ENCODE measurements at places on chromosomes 12 and 14.

- no peaks in the 10 kb centered on the region for H3K27me3 ChIP-seq
- peak overlapping the region; percentile 92 for H3K27ac ChIP-seq
- H3K36me3 ChIP-seq = no peaks in the 10 kb centered on the region
- DNase-seq = no peak
These were observed 61.9 kb upstream of the PARP11 start for GRCh38 chr12:3935078-3935477.

DNA sequence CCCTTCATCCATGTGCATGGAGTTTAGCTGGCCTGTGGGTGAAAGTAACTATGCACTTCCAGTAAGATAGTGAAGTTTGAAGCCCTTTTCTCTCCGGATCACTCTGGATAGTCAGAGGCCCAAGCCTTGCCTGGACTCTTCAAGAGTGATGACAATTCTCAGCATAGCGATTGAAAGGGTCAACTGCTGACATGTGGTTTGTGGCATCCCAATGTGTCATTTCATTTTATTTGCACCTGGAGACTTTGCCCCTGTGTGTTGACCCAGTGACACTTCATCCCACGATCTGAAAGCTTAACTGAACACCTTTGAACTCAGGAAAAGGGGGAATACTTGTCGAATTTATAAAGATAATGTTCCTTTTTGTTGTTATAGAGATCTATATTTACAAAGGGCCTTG lies 711.9 kb upstream of the TMEM132C start:
- H3K27me3 ChIP-seq = peaks cover 6% of the 10 kb centered on the region
- peaks cover 27% of the 10 kb centered on the region for H3K4me1 ChIP-seq
- DNase-seq = no peak
- peaks cover 6% of the 10 kb centered on the region for H3K36me3 ChIP-seq
- H3K27ac ChIP-seq = no peak overlapping the region

GRCh38 chr14:93857081-93857480 lies 68.8 kb upstream of the PRIMA1 start:
- no peak overlapping the region for H3K4me3 ChIP-seq
- DNase-seq = no peak
- H3K27me3 ChIP-seq = peaks cover 26% of the 10 kb centered on the region
- H3K27ac ChIP-seq = no peak overlapping the region
- H3K36me3 ChIP-seq = no peaks in the 10 kb centered on the region

DNA sequence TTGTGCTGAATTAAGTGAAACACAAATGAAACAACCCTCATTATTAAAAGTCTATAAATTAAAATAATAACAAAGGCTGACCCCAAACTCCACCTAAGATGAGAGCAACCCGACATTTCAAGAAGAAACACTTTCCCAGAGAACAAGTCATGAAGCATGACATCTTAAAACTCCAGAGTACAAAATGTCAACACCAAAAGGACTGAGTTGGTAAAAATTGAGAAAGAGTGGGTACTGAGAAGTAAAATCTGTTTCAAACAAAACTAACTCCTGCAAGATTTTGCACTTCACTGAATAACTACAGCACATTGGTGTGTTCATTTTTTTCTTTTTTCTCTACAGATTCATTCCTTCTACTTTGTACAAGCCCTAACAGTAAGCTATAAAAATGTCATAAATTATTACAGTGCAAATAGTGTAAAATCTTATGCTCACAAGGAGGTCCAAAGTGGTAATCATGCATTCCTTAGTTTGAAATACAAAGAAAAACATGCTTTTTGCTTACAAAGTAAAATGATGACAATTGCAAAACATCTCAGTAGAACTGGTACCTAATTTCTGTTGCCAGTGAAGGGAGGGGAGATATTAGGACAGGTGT lies 31.8 kb downstream of the SLC35F4 start:
- H3K27me3 ChIP-seq = peaks cover 19% of the 10 kb centered on the region
- H3K27ac ChIP-seq = no peak overlapping the region
- H3K4me1 ChIP-seq = no peaks in the 10 kb centered on the region
- no peak overlapping the region for H3K4me3 ChIP-seq

DNA sequence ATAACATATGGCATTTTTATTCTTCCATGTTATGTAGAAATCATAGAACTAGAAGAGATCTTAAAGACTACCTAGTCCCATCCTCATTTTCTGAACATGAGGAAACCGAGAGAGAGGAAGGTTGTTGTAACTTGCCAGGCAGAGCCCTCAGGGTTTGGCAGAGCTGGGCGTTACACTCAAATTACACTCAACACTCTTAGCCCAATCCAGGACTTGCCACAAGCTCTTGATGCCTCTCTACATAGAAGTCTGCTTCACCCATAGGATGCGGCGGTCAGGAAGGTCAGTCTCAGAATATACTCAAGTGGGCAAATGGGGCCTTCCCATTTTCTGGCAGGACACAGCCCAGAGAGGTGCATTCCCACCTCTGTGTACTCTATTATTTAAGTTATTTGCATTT lies 208.1 kb downstream of the ZFP36L1 start:
- no peak overlapping the region for H3K27ac ChIP-seq
- DNase-seq = no peak
- peaks cover 4% of the 10 kb centered on the region for H3K4me1 ChIP-seq
- no peak overlapping the region for H3K4me3 ChIP-seq

DNA sequence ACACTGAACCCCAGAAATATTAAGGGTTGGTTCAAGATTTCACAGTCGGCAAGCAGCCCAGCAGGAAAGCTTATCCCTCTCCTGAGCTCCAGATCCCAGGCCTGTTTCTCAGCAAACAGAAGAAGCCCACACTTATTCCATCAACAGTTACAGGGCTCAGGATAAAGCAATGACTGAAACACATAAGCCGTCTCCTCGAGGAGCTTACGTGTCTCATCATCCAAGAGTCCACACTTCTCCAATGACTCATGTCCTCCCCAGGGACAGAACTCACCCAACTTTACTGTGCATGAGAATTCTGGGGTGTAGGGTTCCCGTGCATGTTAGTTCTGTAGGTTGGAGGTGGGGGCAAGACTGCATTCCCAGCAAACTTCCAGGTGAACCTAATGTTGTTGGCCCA lies 31.2 kb downstream of the GSC start:
- no peak overlapping the region for H3K4me3 ChIP-seq
- H3K27ac ChIP-seq = no peak overlapping the region
- H3K27me3 ChIP-seq = peaks cover 6% of the 10 kb centered on the region
- no peak for DNase-seq

GRCh38 chr12:41856228-41856627 lies 288.4 kb downstream of the GXYLT1 start:
- H3K27ac ChIP-seq = no peak overlapping the region
- no peak overlapping the region for H3K4me3 ChIP-seq
- no peaks in the 10 kb centered on the region for H3K27me3 ChIP-seq
- H3K4me1 ChIP-seq = no peaks in the 10 kb centered on the region

Data from activated T-cell treated with anti-CD3 and anti-CD28 coated beads, Interleukin-2, amount 50 U/mL, for 72 hours (primary cell).